ENCODE measurements at places on chromosomes 13 and 19.
A peak's percentile ranks its signal among the peaks of the same experiment; 100 is the strongest.

DNA sequence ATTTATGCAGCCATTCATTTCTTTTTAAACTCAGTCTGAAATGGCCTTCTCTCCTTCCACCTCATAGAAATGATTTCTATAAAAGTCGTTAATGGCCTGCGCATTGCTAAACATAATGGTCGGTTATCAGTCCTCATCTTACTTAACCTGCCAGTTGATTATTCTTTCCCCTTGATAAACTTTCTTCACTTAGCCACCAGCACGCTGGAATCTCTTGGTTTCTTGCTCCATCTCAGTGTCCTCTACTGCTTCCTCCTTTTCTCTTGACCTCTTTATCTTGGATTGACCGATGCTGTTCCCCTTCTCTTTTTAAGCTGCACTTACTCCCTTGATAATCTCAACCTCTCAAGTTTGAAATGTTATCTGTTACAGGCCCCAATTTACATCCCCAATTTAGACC lies 12.2 kb upstream of the CLC start:
- DNase-seq, result no peak

DNA sequence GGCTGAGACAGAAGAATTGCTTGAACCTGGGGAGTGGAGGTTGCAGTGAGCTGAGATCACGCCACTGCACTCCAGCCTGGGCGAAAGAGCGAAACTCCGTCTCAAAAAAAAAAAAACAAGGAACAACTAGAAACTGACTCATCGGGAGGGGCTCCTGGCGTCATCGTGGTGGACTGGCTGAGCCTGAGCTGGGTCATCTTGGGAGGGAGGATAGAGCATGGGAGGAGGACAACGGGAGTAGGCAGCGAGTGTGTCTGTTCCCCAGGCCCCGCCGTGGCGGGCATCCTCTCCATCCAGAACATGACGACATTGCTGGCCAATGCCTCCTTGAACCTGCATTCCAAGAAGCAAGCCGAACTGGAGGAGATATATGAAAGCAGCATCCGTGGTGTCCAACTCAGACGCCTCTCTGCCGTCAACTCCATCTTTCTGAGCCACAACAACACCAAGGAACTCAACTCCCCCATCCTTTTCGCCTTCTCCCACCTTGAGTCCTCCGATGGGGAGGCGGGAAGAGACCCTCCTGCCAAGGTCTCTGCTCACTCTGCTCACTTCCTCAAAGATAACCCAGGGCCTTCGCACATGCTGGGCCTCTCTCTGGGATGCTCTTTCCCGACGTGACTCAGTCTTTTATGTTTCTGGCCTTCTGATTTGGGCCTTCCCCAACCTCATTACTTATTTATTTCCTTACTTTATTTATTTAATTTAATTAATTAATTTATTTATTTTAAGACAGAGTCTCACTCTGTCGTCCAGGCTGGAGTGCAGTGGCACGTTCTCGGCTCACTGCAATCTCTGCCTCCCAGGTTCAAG lies 16.6 kb downstream of the DDX39A start:
- no peak for DNase-seq

GRCh38 chr13:24511019-24511815 lies 1.4 kb downstream of the PARP4 start:
- peak; percentile 77 for DNase-seq

DNA sequence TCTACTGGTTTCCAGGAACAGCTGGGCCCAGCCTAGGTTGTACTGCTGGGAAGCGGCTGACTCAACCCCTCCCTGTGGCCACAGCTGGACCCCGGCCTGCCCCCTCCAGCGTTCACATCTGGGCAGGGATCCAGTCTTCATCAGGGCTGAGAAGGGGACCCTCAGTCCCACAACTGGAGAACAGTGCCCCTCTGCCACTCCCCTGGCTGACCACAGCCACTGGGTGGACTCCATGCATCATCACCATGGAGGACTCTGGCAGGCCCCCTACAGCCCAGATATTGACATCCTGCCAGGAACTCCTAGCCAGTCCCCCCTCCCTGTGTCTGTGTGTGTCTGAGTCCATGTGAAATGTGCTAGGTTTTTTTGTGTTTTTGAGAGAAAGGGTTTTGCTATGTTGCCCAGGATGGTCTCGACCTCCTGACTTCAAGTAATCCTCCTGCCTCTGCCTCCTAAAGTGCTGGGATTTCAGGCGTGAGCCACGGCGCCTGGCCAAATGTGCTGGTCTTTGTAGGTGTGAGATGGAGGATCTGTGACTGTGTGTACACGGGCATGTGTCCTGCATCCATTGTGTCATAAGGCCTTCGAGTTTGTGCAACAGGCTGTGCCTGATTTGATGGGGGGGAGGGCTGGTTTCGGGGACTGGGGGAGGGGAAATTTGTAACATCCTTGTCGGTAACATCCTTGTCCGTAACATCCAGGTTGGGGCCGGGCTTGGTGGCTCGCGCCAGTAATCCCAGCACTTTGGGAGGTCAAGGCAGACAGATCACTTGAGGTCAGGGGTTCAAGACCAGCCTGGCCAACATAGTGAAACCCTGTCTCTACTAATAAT lies 4.0 kb upstream of the HOOK2 start:
- DNase-seq, result peak; percentile 31

GRCh38 chr19:56504581-56504980 lies 3.1 kb upstream of the ZNF471 start:
- DNase-seq, result no peak

DNA sequence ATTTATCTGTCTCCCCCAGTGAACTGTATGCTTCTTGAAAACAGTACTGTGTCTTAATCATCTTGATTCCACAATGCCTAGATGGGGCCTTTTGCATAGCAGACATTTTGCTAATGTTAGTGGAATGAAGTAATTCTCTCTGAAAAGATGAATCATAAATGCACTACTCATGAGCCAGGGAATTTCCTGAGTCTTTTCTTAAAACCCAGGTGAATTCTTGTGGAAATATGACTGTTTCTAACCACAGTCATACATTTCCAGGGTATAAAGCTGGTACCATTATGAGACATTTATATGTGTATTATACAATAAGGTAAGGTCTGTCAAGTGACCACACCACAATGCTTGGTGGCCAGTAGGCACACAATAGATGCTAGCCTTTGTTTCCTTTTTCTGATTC lies 5.5 kb upstream of the KCTD4 start:
- peak; percentile 64 for DNase-seq

DNA sequence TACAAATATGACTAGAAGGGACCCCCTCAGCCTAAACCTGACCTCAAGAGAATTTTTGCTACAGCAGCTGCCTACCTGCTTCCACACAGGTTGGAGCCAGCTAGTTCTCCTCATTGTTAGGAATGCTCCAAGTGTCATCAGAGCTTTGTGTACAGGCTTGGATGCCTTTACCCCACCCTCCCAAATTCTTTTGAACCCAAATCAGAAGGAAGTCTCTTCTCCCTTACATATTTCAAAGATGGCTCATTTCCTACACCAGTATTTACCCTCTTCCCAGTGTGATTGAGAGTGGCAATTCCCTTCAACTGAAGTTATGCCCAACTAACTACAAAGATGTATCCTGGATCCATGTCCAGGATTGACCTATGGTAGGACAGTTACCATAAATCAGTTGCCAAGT lies 323.2 kb downstream of the OXGR1 start:
- no peak for DNase-seq

DNA sequence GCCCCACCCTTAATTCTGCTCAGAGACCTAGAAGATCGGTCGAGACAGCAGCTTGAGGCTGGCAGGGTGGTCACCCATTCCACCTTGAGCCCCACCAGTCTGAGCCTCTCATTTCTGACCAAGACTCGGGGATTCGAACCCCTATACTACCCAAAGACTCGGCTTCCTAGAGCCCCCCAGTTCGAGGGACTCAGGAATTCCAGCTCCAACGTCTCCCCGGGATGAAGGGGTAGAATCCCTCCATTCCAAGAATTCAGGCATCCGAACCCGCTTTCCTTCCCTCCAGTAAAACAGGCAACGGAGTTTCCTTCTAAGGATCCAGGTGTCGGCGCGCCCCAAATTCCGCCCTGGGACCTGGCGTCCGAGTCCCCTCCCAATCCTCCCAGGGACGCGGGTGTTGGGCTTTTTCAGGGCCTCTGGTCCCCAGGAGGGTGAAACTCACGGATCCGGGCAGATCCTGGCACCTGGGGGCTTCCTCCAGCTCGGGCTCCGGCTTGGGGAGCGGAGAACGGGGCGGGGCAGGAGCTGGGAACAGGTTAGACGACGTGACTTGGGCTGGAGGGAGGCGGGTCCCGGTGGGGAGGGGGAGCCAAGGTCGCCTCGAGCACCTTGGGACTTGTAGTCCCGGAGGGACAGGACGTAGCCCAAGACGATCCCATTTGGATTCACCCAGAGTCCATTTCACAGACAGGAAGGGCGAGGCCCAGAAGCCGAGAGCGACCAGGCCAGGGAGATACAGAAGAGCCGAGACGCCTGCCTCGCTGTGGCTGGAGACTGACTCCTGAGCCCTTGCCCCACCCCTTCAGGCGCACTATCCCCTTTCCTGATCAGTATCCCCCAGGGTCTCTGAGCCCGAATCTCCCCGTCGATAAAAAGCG lies at the start of gene PPP1R13L:
PPP1R13L (minus strand) TSS at position 513 of the 878 bp plus-strand sequence. CDS start 6,751 bp downstream, outside the sequence.
- peak; percentile 78 for DNase-seq

DNA sequence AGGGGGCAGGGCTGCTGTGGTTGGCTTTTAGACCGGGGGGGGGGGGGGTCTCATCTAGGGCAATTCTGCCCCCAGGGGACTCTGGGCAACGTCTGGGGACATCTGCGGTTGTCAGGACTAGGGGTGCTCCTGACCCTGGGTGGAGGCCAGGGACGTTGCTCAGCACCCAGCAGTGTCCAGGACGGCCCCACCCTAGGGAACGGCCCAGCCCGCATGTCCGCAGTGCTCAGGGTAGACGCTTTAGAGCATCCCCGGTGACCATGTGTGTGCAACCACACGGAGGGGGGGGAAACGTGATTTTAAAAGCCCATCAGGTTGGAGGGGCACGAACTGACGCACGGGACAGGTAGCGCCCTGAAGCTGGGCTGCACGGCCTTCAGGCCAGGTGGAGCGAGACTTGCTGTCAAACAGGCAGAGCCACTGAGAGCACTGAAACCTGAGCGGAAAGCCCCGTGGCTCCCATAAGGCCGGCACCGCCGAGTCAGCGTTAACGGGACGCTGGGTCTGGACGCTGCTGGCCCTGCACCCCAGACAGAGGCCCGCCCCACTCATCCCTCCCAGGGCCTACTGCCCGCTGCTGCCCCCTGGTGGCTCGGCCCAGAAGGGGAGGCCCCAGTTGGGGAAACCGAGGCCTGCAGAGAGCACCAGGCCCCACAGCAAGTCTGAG lies 8.3 kb downstream of the CACTIN start:
- DNase-seq, result peak; percentile 55

DNA sequence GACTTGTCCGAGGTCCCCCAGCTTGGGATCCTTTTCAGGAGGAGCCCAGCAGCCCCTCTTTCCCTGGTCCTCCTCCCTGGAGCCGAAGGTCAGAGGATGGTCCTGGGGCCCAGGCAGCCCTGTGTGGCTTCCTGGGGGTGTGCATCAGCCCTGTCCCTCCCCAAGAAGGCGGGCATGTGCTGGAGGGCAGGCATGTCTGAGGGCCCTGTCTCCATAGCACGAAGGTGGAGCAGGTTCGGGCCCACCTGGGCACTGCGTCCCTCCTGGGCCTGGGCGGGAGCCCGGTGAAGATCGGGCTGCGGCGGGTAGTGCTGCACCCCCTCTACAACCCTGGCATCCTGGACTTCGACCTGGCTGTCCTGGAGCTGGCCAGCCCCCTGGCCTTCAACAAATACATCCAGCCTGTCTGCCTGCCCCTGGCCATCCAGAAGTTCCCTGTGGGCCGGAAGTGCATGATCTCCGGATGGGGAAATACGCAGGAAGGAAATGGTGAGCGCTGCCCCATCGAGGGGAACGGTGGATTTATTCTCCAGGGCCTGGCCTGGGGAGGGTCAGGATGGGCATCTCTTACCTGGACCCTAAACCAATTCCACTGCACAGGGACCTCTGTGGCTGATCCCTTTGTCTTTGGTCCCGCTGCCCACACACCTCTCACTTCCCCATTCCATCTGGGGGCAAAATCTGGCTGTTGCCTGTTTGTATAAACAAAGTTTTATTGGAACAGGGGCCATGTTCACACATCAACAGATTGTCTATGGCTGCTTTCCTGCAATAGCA lies 10.9 kb downstream of the TIMM13 start:
- no peak for DNase-seq

DNA sequence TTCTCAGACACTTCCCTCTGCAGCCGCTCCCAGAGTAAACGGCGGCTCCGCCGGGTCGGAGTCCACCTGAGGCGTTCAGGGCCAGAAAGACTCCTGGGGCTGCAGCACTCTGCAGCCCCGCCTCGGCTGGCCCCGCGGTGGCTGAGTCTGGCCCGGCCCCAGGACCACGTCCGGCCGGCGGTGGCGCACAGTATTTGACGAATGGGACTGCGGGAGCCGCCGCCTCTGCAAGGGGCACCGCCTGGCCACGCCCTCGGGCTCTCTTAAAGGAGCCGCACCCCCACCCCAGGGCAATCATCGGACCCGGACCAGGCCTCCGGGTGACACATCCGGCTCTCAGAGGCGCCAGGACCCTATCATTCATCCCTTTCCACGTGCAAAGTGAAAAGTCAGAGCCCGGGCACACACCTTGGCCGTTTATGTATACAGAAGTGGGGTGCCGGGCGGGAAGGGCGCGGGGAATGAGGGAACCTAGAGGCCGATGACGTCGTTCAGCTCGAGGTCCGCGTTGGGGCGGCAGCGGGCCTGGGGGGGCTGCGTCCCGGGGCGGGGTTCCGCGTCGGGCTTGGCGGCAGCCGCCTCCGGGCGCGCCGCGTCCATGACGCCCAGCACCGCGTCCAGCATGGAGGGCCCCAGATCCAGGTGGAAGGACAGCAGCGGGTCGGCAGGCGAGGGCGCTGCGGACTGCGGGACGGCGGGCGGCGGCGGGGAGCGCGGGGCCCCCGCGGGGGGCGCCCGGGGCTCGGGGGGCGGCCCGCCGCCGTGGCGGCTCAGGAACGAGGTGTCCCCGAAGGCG lies 1.2 kb upstream of the LENG9 start:
- DNase-seq, result peak; percentile 90

DNA sequence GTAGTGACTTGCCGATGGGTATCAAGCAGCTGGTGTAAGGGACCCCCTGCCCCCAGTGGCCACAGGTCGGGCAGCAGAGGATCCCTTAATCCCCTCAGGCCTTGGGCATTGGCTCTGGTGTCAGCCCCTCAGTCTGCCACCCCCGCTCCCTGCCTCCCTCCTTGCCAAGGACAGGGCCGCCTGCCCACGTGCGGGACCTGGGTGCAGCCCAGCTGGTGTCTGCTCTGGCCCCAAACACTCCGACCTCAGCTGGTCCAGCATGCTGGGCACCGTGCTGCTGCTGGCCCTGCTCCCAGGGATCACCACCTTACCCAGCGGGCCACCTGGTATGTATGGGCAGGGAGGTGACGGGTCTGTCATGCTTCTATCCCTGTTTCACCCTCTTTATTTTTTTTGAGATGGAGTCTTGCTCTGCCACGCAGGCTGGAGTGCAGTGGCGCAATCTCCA lies at the start of gene TGFBR3L:
TGFBR3L (plus strand) TSS at position 233 of the 448 bp plus-strand sequence.
- DNase-seq, result no peak

- DNase-seq, result no peak
Observed at GRCh38 chr13:111122056-111122455, 6.9 kb downstream of the ARHGEF7 start.

GRCh38 chr19:20103091-20103740 lies 25.4 kb downstream of the ZNF90 start:
- DNase-seq, result no peak
